DMS153 (cell line): ENCODE measurements at places on chromosomes 7 and 10.

DNA sequence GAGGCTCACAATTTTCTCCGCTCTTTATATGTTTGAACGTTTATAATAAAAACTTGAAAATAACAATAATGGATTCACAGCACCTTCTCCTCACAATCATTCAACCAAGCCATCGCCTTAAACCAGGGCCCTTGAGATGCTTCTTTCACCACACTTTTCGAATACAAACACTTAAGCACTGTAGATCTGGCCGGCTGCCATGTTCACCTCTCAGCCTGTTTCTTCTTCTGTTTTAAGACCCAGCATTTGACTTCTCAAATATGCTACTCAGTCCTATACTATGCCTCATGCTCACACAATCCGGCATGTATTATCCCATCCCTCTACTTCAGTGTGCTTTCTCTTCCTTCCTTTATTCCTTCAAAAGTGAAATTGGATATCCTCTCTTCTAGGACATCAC, 280.6 kb downstream of the TFEC start:
- DNase-seq: no peak

DNA sequence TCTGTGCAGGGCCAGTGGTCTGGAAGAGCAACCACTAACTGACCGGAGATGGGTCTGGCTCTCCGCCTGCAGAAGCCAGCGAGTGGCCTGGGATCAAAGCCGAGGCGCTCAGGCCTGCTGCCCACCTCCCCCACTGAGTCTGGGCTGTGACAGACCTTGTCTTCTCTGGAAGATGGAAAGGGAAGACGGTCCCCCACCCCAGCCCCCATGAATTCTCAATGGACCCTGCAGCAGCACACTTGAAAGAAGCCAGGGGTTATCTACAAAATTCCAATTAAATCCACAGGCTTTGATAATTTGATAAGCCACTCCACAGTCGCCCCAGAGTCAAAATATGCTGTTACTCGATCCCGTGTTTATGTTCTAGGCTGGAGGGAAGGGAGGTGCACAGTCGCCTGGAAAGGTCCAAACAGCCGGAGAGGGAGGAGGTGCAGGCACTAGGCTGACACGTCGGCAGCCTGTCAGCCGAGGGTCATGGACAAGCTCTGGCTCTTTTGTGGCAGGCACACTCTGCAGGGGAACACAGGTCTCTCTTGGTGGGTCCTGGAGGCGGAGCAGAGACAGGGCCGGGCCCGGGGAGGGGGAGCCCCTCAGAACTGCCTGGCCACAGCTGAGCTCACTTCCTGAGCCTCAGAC, 134.9 kb downstream of the SH3PXD2A start:
- no peak for DNase-seq

DNA sequence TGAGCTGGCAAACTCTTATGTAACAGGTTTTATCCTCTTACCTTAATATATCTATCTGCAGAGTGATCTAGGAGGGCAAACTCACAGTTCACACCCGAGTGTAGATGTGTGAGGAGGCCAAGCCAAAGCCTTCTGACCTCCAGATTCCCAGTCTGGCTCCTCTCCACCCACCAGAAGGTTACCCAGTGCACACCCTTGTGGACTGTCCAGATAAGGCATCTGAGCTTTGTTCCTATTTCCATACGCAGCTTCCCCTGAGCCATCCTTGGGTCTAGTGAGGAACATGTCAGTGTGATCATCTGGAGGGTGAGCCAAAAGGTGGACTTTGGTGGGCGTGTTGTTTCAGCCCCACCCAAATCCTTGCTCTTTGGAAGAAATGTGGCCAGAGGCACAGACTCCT, 203.0 kb upstream of the MEOX2 start:
- DNase-seq: no peak

DNA sequence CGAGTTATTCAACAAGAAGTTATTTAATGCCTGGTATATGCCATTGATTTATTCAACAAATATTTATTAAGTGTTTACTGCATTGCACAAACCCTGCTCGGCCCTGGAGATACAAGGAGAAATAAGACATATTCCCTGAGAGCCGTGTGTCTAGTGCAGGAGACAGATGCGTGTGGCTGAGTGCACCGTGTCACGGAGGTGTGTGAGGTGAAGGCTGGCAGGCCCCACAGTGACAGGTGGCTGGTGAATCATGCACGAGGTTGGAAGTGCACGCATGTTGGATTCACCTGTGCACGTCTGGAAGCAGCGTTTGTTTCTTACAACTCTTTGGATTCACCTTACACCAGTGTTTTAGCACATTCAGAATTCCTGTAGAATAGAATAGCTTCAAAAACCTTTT, 136.6 kb upstream of the SHH start:
- no peak for DNase-seq
